SJSA1 (cell line): ENCODE measurements at places on chromosomes 16 and 17.

- no peak for DNase-seq
These were observed 190.2 kb upstream of the CDH11 start for GRCh38 chr16:65312071-65312470.

DNA sequence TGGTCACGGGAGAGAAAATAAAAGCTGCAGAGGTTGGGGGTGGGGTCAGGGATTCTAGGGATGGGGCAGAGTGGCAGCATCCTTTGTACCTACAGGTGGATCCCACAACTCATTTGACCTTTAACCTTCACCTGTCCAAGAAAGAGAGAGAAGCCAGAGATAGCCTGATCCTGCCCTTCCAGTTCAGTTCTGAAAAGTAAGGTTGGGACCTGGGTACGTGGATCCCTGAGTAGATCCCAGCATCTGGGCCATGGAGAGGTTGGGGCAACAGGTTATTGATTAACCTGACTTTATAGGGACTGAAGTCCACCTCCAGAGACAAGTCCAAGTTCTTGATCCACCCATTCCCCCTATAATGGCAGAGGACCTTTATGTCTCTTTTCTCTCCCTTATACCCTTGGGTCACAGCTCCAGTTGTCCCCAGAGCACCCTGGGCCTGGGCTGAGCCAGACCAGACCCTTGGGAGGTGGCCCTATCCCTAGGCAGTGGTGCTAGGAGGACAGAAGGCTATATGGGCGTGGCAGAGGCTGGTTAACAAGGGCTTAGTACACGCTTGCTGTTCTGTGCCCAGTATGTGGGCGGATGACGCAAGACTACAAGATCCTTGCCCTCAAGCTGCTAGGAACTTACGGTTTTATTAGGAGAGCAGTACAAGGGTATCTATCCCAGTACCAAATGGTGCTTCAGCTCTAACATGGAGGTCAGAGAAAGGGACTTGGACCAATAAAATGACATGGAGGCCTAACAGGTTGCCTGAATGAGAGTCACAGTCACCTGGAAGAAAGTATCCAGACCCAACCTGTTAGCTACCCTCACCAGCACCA, 3.3 kb downstream of the CLDN7 start:
- DNase-seq: no peak

- no peak for DNase-seq
These were observed 21.5 kb downstream of the USP22 start for GRCh38 chr17:21021208-21021803.

DNA sequence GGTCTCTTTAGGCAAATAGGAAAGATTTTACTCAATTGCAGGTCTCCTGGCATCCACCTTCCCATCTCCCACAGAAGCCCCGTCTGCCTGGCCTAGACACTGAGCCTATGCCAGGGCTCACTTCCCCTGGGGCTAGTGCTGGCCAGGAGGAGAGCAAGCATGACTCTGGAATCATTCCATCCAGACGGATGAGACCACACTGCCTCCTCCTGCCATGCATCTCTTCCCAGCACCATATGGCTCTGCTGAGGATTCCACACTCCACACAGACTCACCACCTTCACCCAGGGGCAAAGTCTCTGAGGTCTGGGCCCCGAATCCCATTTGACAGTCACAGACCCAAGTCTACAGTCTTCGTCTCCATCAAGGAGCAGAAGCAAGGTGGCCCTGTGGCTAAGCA, 346.5 kb downstream of the C16orf95 start:
- DNase-seq: no peak

- peak; percentile 74 for DNase-seq
These were observed 54.2 kb upstream of the SEC14L1 start for GRCh38 chr17:77086433-77087010.

DNA sequence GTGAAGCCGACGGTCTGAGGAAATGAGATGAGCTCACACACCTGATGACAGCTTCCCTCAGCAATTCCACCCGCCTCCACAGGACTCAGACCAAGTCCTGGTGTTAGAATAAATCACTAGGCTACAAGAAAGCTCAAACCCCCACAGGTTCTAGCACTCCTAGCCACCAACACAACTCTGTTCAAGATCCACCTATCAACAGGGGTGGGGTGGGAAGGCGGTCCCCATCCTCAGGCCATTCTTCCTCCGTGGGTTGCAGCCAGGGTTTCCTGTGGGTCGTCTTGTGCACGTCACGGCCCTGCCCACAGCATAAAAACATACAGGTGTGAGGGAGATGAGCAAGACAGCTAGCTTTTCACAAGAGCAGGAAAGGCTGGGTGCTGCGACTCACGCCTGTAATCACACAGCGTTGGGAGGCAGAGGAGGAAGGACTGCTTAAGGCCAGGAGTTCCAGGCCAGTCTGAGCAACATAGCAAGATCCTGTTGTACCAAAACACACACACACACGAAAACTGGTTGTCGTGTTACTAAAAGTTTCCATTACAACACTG, 81.1 kb downstream of the ANKRD11 start:
- DNase-seq: no peak

DNA sequence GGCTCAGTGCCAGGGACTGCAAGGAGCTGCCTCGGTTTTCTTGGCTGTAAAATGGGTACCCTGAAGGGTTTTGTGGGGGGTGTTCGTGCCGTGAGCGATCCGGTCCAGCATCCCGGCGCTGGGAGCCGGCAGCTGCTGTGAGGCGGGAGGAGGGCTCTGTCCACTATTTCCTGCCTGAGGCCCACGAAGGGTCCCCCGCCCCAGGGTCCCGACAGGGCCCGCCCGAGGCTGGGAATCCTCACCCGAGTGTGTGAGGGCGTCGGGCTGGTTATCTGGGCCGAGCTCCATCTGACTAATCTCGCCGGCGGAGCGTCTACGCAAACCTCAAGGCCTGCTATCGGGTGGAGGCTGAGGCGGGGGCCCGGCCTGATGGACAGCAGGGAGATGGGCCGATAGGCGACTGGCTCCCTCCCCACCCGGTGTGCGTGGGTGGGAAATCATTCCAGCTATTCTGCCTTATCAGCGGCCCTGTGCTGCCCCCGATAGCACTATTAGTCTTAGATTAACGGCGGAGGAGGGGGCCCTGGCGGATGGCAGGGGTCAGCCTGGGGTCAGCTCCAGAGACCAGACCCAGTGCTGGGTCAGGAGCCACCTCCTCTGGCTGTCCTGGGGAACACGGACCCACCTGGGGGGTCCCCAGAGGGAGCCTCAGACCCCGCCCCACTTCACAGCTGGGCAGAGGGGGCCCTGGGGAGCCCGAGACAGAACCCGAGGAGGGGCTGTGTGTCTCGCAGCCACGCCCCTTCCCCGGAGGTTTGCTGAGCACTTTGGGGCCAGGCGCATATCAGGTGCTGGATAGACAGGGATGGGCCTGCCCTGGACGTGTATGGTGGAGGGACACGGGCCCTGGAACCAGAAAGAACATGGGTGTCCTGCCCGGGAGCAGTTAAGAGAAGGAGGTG, 44.7 kb downstream of the ZFPM1 start:
- DNase-seq: no peak

DNA sequence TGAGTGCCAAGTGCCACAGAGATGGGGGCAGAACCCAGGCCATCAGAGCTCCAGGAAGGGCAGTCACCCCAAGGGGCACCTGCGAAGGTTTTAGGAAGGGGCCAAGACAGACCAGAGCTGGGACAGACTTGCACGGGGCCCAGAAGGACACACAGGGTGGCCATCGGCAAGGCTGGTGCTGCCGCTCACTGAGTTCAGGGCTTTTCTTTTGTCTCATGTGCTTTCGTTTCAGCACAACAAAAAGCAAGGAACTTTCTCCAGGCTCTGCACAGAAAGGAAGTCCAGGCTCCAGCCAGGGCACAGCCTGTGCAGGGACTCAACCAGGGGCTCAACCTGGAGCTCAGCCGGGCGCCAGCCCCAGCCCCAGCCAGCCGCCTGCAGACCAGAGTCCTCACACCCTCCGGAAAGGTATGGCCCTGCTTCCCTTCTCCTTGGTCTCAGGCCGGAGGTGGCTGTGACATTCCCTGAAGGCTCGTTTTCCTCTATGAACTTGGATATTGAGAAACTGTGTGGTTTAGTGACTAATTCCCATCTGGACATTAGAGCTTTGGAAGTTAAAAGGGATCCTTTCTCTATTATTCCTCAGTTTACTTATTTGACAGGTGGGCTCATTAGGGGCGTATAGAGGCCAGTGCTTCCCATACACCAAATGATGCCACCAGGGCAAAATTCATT, 37.9 kb downstream of the ELAC2 start:
- DNase-seq: no peak

DNA sequence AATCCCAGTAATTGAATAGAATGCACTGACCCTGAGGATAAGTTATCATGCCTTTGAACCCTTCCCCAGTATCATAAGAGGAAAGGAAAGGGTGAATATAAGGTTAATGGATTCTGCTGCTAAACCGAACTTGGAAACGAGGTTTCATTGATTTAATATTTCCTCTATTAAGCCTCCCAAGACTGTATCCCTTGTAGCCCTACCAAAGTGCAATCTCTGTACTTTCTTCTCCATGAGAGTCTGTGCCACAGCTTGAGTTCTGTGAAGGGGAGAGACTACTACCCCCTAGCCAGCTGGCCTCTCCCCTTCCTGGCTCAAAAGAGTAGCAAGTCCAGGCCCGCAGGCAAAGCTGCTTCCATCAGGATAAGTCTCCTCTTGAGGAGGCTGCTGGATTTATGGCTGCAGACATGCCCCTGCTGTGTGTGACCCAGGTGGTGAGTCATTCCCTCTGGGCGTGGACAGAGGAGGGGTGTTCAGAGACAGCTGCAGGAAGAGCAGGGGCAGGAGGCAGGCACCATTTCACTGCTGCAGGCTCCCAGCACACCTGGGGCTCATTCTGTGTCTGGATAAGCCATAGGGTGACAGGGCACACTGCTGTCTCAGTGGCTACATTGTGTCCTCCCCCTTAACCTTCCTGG, 58.4 kb downstream of the TOM1L2 start:
- peak; percentile 75 for DNase-seq

DNA sequence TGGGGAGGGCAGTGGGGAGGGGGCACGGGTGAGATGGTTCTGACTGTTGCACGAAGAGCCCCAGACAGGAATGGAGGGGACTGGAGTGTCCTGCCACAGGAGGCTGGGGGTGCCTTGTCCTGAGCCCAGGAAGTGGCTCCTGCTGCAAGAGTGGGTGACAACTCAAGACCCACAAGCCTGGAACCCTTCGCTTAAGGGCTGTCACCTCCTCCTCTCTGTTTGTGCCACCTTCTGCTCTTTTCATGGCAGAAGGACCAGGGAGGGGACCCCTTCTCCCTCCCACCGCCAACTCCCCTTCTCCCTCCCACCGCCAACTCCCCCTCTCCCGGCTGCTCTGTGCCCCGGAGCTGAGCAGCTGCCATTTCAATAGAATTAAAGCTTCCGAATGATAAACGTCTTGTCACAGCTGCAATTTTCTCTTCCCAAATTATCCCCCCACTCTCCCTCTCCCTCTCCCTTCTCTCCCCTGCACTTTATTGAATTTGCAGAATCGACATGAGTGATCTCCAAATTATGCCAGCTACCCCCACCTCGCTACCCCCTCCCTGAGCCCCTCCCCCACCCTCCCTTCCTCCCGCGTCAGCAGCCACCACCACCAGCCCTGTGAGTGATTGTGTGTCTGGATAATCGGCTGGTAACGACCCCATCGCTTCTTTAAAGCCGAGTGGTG, 13.7 kb downstream of the GJD3 start:
- no peak for DNase-seq

- DNase-seq: no peak
These were observed 619.7 kb downstream of the MAF start for GRCh38 chr16:78980825-78981224.

DNA sequence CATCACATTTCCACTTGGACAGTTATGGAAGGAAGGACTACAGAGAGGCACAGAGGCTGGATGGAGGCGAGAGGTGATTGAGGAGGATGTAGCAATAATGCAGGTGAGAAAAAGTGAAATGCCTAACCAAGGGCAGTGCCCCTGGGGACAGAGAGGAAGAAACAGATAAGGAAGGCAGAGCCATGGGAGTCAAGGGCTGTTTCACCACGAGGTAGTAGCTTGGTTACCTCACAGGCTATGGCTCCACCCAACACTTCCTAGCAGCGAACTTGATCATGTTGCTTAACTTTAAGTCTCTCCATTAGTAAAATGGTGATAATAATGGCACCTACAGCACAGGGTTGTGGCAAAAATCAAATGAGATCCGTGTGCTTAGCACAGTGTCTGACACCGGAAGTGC, 83.9 kb downstream of the YPEL2 start:
- no peak for DNase-seq

GRCh38 chr17:57337390-57337789, 81.1 kb downstream of the MSI2 start:
- DNase-seq: no peak

GRCh38 chr16:12087901-12088421, 111.4 kb downstream of the SNX29 start:
- no peak for DNase-seq

GRCh38 chr17:41971721-41972523, 5.3 kb downstream of the CNP start:
- DNase-seq: no peak

DNA sequence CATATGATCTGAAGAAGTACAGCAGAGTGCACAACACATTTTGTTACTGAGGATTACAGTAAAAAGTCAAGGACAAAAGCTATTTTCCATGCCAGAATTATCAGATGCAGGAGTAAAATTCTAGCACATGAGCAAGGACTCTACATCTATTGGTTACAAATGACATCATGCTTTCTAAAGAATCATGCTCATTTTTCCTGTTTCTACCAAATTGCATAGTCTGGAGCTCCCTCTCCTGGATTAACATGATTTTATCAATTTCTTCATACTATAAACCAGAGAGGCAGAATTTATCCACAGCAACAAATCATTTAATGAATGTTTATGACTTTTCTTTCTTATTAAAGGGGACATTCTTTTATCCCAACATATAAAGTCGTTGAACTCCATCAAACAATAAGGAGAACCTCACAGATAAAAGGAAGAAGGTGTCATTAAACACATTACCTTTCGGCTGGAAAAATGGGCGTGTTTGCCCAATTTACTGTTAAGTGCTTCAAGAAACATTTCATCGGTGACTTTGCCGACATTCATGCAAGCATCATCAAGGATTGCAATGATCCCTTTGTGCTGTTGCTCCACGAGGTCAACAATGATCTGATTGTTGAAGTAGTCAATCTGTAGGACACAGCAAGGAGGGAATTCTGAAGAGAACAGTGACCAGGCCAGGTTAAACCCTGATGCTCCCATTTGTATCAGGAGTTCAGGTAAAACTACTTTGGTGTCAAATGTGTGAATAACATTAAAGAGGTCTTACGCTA, 121.7 kb downstream of the MYO1D start:
- peak; percentile 11 for DNase-seq

DNA sequence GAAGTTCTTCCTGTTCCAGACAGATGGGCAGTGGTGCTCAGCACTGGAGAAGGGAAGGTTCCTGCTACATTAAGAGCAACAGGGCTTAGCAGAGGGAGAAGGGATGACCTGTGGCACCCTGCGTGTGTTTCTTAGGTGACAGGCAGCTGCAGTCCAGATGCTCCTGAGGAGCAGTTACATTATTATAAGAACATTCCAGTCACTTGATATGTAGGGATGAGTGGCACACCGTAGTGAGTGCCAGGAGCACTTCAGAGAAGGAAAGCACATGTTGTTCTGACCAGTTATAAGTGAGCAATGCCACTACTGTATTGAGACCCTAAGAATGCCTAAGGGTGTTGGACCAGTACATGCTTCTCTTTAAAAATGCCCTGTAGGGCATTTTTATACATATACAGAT, 39.9 kb upstream of the MRC2 start:
- no peak for DNase-seq

GRCh38 chr16:68921637-68922036, 78.3 kb downstream of the TANGO6 start:
- DNase-seq: no peak
